ENCODE measurements at places on chromosomes 7 and 10.

GRCh38 chr7:36764929-36765328, 40.6 kb upstream of the AOAH start:
- no peak for DNase-seq

- DNase-seq, result no peak
Observed at GRCh38 chr10:95423164-95424005, 132.6 kb upstream of the PDLIM1 start.

GRCh38 chr7:43010061-43010460, 77.9 kb downstream of the MRPL32 start:
- DNase-seq, result no peak

DNA sequence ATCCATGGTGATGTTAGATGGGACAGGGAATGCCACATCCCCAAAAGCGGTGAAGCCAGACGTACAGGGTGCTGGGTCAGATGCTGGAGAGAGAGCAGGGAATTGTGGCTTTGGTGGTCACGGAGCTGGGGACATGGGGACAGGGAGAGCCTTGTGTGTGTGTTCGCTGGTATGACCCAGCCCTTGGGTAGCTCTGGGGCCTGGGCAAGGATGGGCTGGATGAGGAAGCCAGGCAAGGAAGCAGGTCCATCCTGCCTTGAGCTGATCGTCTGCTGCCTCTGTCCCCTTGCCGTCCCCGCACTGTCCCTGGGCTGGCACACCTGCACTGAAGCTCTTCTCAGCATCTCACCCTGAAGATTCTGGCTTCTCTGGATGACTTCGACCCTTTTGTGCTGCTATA, 15.4 kb upstream of the CLDN4 start:
- DNase-seq, result no peak

DNA sequence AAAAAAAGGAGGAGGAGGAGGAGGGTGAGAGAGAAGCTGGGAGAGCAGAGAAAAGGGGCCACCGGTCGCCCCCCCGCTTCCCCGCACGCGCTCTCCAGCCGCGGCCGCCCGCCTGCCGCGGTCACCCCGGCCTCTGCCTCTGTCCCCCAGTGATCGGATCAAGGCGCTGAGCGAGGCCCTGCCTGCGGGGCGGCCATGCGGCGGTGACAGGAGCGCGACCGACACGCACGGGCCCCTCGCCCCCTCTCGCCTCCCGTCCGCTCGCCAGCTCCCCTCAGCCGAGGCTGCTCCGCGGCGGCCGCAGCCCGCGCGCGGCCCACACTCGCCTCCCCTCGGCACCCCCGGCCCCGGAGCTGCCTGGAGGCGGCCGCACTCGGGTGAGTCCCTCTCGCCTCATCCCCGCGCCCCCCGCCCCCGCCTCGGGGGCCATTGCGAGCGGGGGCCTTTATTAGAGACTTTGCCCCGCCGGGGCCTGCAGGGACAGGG, at the start of gene GTF2I:
Gene GTF2I, plus strand, starts transcription at position 27 of the 486 bp plus-strand sequence. CDS start 31,411 bp downstream, outside the sequence.
- no peak for DNase-seq

DNA sequence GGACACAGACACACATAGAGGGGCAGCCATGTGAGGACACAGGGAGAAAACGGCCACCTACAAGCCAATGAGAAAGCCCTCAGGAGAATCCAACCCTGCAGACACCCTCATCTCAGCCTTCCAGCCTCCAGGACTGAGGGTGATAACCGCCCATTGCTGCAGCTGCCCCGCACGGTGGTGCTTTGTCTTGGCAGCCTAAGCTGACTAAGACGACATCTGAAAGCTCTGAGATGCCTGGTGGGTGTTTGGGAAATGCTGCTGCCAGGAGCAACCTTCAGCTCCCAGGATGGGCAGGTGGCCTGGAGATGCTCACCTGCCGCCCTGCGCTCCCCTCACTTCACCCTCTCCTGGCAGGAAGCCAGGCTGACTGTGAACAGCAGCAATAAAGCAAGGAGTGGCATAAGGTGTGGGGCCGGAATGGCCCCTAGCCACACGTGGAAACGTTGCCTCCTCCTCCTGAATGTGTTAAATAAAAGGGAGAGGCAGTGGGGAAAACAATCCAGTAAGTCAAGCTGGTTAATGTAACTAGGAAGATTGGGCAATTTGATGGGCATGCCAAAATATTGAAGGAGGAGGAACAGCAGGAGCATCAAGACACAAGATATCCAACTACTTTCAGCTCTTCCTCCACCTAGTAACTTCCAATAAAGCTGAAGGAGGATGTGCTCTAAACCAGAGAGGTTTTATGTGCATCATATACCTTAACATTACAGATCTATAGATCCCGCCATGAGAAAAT, 121.5 kb downstream of the TNS3 start:
- DNase-seq, result no peak

DNA sequence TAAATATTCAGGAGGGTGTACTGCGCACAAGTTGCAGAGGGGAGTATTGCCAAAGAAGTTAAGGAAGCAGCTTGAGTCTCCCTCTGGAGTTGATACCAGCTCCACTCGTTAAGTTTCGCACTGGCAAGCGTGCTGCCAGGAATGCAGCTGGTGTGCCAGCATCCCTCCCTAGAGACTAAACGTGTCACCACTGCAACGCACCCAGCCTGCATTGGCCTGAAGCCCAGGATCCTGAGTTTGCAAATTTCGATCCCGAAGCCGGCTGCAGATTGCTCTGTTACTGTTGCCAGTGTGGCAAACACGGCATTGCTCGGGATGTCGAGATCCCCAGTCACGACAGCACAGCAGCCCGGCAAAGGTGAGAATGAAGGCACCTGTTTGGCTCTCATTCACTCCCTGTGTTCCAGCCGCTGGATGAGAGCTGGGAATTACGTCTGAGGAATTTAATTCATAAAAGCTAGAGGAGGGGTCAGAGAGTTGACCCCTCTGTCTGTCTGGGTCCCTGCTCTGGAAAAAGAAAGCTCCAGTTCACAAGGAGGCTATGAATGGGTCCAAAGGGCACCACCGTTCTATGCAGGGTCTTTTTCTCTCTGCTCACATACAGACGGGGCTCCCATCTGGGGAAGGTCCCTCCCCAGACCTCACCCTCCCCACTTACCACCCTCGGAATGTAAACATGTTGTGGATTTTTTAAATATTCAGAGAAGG, 61.0 kb downstream of the NRP1 start:
- DNase-seq, result no peak

Measured in activated T-helper 2 cell treated with anti-CD3 and anti-CD28 coated beads, Interferon-gamma antibody, Interleukin-2, Interleukin-4, amounts not matched to agents 10 μg/mL and 5 μg/mL and 100 μg/mL, durations not matched to agents 14 hours and 24 hours and 36 hours (primary cell).